H1 (cell line): ENCODE measurements at places on chromosomes 5 and 9. TPM values are rescaled to one million over a fixed set of nuclear protein-coding genes. Genes with fewer than 3 reads are reported as not detected.

DNA sequence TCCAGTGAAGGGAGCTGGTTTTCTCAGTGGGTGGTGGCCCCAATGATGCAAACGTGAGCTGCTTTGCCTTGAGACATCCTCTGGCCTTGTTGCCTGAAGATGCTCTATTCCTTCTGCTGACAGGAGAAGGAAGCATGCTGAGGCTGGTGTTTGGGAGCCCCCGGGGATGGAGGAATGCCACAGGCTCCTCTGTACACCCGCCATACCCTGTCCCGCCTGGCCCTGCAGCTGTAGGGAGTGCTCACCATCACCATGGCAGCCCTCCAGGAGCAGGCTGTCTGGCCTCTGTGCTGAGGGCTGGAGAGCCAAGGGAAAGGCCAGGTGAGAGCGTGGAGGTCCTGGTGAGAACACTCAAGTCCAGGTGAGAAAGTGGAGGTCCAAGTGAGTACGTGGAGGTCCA lies 134.4 kb downstream of the MRPL36 start:
- no peak for DNase-seq

The PCDHGA7 gene
- 0.73 and 1.1 TPM in 2 replicates for total RNA-seq

- DNase-seq, result no peak
Observed at GRCh38 chr5:34034534-34035327, 8.3 kb downstream of the C1QTNF3 start.

The GDF9 gene
- 0.34 TPM in 1 of 2 replicates, not detected in the other for total RNA-seq

- DNase-seq, result no peak
Observed at GRCh38 chr9:13823026-13823425, 490.9 kb downstream of the NFIB start.

GRCh38 chr9:88684046-88684445 lies 149.1 kb downstream of the NXNL2 start:
- no peak for DNase-seq

GRCh38 chr9:111897601-111898137 lies 1.1 kb downstream of the UGCG start:
- DNase-seq, result no peak

The PTGR1 gene
- total RNA-seq, result 28.5 and 29.3 TPM in 2 replicates

DNA sequence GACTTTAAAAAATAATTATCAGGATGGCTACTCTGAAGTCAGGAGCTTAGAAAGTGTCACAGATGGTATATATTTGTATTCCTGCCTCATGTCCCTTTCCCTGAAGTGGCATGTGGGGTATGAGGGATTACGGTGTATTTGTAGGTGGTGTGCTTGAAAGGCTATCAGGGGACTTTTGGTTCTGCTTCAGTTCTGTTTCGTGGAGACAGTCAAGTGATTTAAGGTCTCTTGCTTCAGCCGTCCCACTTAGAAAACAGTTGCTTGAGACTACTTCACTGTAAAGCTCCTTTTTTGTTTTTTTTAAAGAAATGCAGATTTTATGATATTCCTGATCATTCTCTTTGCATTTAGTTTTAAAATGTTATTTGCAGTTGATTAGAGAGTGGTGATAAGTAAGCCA lies 18.3 kb downstream of the PARP8 start:
- no peak for DNase-seq

The COL27A1 gene
- 22.5 and 22.8 TPM in 2 replicates for total RNA-seq

The PRR7 gene
- total RNA-seq, result 8.0 and 8.6 TPM in 2 replicates

- DNase-seq, result no peak
Observed at GRCh38 chr9:87556821-87557220, 59.2 kb downstream of the DAPK1 start.
